ENCODE measurements at places on chromosomes 13 and 19. TPM values are rescaled to one million over a fixed set of nuclear protein-coding genes. Genes with fewer than 3 reads are reported as not detected.

DNA sequence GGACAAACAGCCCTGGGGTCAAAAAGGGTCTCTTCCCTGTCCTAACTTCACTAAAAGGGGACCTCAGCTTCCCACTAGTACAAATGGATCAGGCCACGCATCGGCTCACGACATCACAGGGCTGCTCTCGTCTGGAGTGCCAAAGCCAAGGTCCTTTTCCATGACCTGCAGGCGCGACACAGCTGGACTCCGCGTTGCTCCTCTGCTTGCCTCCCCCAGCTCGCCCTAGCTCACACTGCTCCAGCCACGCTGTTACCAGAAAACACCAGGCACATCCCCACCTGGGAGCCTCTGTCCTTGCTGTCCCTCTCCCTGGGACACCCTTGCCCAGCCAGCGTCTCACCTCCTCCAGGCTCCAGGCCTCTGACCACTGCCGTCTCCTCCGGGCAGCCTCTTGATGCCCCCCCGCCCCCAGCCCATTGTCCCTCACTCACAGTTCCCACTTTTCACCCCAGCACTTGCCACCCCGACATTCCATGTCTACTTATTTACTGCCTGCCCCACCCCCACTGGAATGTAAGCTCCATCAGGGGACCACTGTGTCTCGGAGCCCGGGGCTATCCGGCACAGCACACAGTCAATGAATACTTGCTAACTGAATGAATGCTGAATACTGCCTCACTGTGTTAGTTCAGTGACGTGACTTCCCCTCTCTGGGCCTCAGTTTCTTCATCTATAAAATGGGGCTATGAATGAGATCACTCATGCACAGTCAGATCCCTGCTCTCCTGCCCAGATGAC lies 20.7 kb downstream of the AKT2 start:
- DNase-seq: no peak

GRCh38 chr13:84630476-84630875 lies 748.2 kb upstream of the SLITRK1 start:
- no peak for DNase-seq

- no peak for DNase-seq
Observed at GRCh38 chr13:114079601-114080536, 52.6 kb downstream of the RASA3 start.

GRCh38 chr13:62593804-62594203 lies 1178.2 kb upstream of the PCDH20 start:
- no peak for DNase-seq

- DNase-seq: no peak
Observed at GRCh38 chr13:76928456-76928855, 19.9 kb upstream of the ACOD1 start.

DNA sequence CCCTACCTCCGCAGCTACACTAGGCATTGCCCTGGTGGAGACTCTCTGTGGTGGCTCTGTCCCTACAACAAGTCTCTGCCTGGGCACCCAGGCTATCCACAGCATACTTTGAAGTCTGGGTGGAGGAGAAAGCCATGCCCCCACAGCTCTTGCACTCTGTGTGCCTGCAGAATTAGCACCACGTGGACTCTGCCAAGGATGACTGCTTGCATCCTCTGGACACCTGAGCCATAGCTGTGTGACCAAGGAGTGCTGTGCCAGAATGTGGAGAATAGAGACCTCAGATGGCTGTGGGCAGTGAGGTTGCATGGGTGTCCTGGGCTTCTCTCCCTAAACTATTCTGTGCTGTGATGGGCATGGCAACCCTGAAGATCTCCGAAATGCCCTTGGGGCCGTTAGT lies 21.2 kb upstream of the MCF2L start:
- DNase-seq: no peak

- DNase-seq: no peak
Observed at GRCh38 chr19:54440641-54441040, 8.4 kb upstream of the LENG8 start.

DNA sequence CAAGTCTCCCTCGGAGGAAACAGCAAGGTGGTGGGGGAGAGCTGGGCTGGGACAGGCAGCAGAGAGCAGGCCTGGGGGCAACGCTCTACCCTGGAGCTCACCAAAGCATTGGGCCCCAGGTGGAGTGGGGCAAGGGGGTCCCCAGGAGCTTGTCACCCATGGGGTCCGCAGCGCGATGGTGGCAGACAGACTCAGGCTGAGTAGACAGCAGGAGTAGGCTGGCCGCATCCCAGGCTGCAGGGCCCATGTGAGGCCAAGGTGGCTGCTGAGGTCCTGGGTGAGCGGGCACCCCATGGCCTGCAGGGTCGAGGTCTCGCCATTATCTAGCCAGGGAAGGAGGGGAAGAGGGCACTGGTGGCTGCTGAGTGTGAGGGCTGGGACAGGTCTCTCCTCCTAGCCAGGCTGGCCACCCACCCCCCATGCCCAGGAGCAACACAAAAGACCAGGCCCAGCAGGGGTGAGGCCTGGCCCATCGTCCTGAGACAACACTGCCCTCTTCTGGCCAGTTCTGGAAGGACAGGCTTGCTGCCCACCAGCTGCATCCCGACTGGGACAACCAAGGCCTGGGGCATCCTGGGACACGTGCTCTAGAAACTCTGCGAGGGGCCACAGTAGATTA lies 33.1 kb downstream of the CEBPG start:
- peak; percentile 59 for DNase-seq

DNA sequence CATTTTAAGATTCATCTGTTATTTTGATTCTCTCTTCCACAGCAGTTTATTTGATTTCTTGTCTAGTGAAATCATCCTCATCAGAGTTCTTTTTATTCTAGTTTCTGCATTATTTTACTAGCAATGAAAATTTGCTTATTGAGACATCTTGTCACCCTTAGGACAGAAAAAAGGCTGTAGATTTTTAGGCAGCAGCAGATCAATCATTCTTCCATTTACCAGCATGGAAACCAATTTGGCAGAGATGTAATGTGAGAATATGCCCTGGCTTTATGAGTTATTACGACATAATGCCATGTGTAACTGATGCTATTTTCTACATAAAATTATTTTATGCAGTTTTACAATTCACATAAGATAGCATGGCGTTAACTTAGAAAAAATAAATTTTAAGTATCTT lies 688.6 kb upstream of the SLC10A2 start:
- no peak for DNase-seq

GRCh38 chr19:42267644-42268141 lies 1.4 kb upstream of the CIC start:
- no peak for DNase-seq

- DNase-seq: no peak
Observed at GRCh38 chr19:2488942-2489731, 13.2 kb downstream of the GADD45B start.

DNA sequence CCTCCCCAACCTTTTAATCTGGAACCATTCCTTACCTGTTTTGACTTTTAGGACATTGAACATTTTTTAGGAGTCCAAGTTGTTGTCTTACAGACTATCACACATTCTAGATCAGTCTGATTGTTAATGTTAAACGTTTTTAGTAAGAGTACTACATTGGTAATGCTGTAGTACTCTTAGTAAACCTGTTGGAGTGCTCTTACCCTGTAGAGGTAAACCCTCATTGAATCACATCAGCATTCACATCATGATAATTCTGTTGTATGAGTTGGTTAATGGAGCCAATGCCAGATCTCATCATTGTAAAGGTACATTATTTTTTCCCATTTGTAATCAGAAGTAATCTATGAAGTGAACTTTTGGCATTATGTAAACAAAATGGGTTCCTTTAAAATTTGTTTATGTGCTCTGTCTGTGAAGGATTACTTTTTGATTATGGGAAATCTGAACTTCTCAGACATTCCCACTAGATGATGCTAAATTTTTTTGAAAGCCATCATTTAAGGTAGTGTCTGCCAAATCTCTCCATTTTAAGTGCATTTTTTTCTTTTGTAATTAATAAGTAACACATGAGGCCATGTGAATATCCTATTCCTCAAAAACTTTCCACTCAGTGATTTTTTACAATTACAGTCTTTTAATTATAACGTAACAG lies 55.2 kb downstream of the VWA8 start:
- peak; percentile 13 for DNase-seq

GRCh38 chr19:1503089-1503924 lies 9.5 kb downstream of the ADAMTSL5 start:
- DNase-seq: no peak

- DNase-seq: no peak
Observed at GRCh38 chr13:98994080-98994479, 16.2 kb upstream of the DOCK9 start.

- DNase-seq: no peak
Observed at GRCh38 chr13:53206455-53206854, 177.8 kb downstream of the OLFM4 start.

- DNase-seq: no peak
Observed at GRCh38 chr13:63351081-63351480, 1935.4 kb upstream of the PCDH20 start.

GRCh38 chr13:34913040-34913439 lies 29.0 kb upstream of the NBEA start:
- no peak for DNase-seq

- no peak for DNase-seq
Observed at GRCh38 chr13:40496035-40496810, 170.2 kb downstream of the FOXO1 start.

DNA sequence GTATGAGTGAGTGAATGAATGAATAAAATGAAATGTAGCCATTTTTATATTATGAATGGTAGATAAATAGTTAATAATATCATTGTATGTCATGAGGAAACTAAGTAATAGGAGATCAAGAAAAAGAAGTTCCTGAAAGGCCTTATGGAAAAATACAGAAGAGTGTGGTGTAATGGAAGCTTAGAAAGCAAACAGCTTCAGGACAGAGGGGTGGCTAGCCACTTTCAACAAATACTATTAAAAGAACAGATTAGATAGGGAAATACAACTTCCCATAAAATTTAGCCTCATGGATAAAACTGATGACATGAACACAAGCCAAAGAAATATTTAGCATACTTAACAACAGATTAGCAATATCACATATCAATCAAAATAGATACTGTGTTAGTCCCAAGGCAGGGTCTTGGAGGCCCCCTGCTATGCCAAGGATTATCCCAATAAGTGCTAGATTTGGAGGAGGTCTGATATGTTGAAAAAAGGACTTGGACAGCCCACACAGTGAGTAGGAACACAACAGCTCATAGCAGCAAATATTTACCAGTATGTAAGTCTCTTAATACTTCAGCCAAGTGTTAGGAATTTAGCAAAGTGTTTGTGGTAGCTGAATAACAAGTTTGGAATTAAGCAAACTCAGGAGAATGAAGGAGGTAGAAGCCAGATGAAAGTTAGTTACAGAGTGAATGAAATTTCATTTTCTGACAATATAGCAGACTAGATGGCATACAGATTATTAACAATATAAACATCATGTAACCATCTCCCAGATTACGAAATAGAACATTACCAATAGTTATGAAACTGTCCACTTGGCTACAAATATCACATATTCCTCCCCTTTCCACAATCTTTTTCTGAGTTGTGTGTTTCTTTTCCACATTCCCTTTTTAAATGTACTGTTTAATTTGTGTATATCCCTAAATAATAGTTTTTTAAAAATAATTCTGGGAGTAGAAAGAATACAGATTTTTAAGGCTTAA lies 1632.0 kb downstream of the PCDH9 start:
- DNase-seq: peak; percentile 13

DNA sequence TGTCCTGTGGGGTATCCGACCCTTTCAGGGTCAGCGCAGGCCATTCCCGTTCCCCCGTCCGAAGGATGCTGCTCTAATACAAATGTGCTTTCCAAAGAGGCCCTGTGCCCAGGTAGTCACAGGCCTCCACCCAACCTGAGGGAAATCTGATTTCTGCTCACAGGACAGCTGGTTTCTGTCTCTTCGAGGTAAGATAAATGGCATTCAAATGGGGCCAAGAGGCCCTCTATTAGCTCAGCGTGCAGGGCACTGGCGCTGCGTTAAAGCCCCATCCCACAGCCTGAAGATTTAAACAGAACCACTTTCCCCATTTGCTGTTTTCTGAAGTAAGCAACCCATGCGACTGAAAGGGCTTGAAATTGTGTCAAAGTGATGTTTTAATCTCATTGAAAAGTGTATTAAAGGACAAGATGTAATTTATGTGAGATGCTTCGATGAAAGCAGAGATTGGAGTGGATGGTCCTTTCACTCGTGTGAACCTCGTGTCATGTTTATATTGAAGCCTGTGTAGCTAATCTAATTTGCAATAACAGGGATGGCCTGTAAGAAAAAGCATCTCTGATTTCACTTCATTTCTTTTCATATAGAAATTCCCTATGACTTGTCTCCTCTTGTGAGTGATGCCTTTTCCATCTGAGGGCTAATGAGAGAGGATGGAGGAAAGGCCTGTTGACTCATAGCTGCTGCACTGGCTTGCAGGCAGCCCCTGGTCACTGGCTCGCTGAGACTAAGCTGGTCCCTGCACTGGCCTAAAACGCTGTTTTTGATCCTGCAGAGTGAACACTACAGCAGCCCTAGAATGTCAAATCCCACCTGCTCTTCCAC lies 7.3 kb upstream of the SOX1 start:
- no peak for DNase-seq

DNA sequence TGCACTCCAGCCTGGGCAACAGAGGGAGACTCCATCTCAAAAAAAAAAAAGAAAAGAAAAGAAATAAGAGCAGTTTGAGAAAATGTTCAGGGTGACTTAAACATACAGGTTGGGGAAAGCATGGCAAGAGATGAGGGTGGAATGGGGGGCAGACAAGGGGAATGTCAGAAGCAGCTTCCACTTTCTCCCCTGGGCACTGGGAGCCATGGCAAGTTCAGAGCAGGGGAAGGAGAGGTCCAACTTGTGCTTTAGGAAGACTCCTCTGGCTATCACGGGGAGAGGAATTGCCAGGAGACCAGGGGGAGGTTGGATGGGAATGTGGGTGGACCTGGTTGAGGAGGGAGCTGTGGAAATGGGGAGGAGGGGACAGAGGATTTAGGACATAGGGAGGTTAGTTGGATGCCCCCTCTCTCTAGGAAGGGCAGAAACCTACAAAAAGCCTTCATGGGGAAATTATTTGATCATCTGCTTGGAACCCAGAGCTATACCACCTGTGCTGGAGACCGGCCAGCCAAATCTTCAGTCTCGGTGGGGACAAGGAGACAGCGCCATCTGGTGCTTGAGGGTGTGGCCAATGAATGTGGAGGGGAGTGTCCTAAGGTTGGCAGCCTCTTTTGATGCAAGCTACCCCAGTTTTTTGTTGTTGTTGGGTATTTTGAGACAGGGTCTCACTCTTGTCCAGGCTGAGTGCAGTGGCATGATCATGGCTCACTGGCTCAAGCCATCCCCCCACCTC lies 7.3 kb upstream of the STRN4 start:
- DNase-seq: no peak

DNA sequence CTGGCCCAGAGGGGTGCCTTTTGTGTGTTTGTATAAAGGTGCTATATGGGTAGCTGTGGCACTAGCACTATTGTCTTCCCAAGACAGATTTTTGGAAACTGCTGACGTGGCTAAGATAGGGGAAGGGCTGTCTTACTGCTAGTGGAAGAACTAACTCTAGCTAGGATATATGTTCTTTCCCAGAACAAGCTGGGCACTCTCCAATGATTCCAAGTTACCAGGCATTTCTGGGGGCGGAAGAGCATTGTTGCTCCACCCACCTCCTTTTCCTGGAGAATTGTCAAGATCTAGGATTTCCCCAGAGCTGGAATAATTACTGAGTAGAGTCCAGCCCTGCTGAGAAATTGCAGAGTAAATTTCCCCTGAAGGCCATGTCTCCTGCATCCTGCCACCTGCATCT lies 408.3 kb downstream of the KLF5 start:
- peak; percentile 3 for DNase-seq

Gene LMTK3
- 0.43 TPM for total RNA-seq

Gene CYP2F1
- total RNA-seq: not detected

Gene RASIP1
- 0.14 TPM for total RNA-seq

Gene CEACAM21
- not detected for total RNA-seq

Gene LIN7B
- 4.1 TPM for total RNA-seq

Gene CRB3
- not detected for total RNA-seq

Gene RCBTB1
- total RNA-seq: 8.4 TPM

Gene LILRA2
- total RNA-seq: not detected

Gene CGB1
- total RNA-seq: 11.4 TPM

Gene TBXA2R
- total RNA-seq: 1.6 TPM

Gene ZSCAN4
- total RNA-seq: not detected

Gene LENG9
- 0.64 TPM for total RNA-seq
